NCI-H146 (cell line): ENCODE measurements at places on chromosomes 11 and 22.
A peak's percentile ranks its signal among the peaks of the same experiment; 100 is the strongest.

GRCh38 chr11:66555416-66555815 lies 8.7 kb downstream of the ACTN3 start:
- no peak for DNase-seq

DNA sequence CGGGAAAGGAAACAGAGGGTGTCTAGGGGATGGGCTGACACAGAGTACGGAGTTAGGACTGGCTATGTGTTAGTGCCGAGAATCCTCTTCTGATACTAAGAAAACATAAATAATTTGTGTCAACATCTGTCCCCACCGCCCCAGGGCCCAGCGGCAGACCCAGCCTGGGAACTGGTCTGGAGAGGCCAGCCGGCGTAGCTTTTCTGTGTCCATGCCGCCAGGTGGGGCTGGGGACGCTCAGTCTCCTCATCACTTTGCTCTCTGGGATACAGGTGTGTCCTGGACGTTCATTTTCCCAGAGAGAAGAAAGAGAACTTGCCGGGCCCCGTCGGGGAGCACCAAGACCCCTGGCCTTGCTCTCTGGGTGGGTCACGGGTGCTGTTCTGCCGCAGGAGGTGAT lies 54.7 kb downstream of the WNT7B start:
- DNase-seq: no peak

GRCh38 chr22:47225080-47225930 lies 462.9 kb downstream of the TBC1D22A start:
- no peak for DNase-seq

- no peak for DNase-seq
Observed at GRCh38 chr11:15541079-15541478, 426.4 kb downstream of the INSC start.

DNA sequence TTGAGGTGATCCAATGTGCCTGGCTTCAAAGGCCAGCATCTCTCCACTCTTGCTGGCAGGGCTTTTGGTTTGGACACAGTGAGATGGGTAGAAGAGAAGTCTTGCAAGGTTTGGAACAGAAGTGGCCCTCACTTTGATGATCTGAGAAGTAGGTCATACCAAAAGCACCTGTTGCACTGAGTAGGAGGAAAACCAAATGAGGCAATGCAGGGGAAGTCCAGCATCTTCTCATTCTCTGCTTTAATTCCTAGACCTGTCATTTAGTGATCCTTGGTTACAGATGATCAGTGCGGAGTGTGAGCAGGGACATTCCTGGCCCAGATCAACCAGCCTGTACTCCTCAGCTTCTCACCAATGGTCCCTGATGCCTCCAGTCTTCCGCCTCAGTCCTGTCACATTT lies 990.5 kb downstream of the OPCML start:
- no peak for DNase-seq

DNA sequence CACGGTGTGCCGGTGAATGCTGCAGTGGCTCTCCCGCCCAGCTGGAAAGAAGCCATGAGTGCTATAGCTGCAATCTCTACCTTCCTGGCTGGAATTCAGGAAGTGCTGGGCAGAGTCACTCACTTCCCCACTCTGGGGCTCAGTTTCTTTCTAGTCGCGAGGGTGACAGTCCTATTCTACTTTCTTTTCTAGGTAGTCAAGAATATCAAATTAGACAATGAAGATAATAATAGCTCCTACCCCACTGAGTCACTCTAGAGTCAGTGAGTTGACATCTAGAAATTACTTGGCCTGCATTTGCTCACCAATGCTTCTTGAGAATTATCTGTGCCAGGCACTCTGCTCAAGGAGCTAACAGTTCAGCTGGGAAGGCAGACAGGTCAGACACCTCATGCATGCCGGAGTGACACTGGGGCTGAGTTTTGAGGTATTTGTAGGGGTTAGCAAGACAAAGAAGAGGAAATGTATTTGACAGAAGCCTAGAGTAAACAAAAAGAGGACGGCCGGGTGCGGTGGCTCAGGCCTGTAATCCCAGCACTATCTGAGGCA lies 3.2 kb downstream of the CENPM start:
- DNase-seq: no peak

- no peak for DNase-seq
Observed at GRCh38 chr11:111105566-111105965, 140.0 kb upstream of the POU2AF2 start.

GRCh38 chr11:8719211-8719649 lies 36.6 kb downstream of the RPL27A start:
- no peak for DNase-seq

- no peak for DNase-seq
Observed at GRCh38 chr11:120091701-120092100, 46.2 kb downstream of the TRIM29 start.

DNA sequence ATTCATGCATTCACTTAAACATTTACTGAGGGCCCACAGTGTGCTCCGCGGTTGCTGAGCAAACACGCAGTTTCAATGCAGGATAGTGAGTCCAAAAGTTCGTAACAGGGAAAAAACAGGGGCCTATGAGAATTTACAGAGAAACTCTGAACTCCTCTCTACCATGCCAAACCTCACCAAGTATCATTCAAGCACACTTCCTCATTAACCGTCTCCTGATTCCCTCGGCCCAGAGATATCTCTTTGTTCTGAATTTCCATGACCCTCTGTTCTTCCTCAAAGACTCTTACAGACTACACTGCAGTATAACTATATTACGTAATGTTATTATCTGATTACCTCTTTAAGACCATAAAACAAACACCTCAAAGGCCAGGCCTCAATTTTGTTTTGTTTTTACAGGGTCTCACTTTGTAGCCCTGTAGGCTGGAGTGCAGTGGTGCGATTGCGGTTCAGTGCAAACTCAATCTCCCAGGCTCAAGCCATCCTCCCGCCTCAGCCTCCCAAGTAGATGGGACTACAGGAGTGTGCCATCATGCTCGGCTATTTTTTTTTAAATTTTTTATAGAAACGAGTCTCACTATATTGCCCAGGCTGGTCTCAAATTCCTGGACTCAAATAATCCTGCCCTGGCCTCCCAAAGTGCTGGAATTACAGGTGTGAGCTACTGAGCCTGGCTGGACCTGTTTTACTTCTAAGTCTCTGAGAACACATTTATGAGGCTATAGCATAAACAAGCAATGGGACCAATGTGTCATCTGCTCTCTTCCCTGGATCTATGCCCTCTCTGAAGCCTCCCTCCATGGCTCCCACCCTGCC lies 3.6 kb downstream of the HPS4 start:
- DNase-seq: peak; percentile 33

- no peak for DNase-seq
Observed at GRCh38 chr11:83265331-83265730, 20.8 kb downstream of the CCDC90B start.

DNA sequence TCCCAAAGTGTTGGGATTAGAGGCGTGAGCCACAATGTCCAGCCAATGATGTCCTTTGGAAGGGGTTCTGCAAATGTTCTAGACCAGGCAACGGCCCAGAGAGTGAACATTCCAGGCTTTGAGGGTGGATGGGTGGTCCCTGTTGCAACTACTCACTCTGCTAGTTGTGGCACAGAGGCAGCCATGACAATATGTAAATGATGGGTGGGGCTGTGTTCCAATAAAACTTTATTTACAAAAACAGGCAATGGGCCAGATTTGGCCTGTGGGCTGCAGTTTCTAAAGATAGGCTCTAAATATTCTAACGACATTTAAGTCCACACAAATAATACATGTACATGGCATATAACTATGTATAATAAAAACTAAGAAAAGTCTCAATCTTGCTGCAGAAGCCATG lies 276.3 kb downstream of the CTTN start:
- no peak for DNase-seq

- DNase-seq: no peak
Observed at GRCh38 chr11:70060611-70061293, 17.4 kb upstream of the ANO1 start.

GRCh38 chr11:30585892-30586250 lies 282 bp downstream of the MPPED2 start:
- peak; percentile 23 for DNase-seq

GRCh38 chr11:74123008-74123448 lies 47.8 kb downstream of the C2CD3 start:
- DNase-seq: no peak

- no peak for DNase-seq
Observed at GRCh38 chr22:36162127-36163034, 1.8 kb upstream of the APOL3 start.

DNA sequence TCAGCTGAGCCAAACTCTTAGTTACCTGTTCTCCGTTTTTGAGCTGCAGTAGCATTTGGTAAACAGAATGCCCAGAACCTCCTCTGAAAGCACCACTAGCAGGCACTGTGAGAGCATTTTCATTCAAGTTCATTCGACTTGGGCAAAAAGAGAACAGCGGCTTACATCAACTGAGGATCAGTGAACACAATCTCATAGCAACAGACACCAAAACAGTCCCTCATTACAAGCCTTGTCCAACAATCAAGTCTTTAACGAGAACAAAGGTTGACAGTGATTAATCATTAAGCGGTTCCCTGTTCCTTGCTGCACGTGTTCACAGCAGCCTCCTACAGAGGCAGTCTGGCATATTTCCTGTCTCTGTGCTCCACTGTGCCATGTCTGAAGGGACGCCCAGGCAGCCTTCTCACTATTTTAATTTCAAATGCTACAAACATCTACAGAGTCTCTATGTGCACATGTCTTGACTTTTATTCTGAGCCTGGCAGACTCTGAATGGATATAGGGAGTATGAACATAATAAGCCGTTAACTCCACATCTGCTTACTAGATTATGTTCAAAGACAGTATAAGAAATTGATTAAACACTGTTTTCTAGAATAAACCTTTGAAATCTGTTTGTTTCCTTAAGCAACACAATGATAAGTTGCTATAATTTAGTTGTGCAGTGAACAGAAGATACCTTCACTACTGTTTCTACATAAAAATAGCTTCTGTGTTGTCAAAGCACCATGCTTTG lies 88.3 kb upstream of the MTMR2 start:
- peak; percentile 46 for DNase-seq

- peak; percentile 85 for DNase-seq
Observed at GRCh38 chr22:31857247-31857646, 87.1 kb upstream of the YWHAH start.

DNA sequence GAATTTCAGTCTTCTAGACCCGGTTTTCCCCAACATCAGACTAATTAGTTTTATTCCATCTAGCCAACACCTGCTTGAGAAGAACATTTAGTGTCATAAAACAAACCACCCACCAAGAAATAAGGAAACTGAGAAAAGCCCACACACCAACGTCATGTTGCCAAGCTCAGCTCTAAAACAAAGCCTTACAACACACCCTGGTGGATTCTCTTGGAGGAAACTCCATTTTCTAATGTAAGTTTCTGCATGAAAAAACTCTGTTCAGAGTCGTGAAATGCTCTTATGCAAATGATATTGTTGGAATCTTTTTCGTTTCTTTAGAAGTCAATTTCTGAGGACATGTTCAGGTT lies 105.0 kb upstream of the RAG2 start:
- DNase-seq: no peak

DNA sequence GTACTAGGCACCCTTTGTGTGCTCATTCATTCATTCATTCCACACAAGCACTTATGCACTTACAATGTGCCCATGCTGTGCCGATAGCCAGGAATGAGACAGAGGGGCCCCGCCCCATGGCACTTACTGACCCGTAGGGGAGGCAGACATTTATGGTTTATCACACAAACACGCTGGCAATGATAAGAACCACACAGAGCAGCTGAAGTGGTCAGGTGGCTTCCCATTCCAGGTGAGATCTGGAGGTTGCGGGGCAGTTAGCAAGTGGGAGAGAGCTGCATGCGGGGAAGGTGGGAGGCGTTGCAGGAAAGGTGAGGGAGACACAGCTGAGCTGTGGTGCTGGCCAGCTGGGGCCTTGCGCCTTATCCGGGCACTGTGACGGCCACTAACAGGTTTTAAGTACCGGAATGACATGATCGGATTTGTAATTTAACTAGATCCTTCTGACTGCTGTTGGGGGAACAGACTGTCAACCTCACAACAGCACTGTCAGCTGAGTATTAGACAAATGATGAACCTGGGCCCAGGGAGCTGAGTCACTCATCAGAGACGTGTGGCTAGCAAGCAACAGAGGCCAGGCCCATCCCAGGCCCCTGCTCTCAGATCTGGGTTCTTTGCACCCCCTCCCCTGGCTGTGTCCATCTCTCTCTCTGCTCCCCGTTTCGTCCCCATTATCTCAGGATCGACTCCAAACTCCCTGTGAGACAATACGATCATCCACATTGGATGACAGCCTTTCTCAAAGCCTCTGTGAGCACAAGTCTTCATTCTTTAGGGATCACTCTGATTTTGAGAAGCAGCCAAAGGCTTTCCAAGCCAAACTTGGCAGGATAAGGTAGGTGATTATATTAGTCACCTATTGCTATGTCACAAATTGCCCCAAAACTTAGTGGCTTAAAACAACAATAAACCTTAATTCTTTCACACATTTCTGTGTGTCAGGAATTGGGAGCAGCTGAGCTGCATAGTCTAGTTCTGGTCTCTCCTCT lies 28.4 kb downstream of the RASD2 start:
- DNase-seq: no peak

DNA sequence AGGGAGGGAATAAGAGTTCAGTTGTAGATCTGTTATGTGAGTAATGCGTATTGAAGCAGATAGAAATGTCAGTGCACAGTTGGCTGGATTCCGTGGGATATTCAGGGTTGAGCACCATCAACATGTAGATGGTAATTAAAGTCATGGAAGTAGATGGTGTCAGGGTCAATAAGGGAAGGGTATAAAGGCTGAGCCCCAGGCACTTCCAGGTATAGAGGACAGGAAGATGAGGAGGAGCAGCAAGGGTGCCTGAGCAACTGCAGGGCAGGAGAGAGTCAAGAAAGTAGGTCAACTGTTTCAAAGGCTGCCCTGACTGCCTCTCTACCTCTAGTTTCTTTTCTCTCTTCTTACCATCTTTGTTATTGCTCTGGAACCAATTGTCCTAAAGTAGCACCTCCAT lies 85.9 kb downstream of the MICAL2 start:
- no peak for DNase-seq

DNA sequence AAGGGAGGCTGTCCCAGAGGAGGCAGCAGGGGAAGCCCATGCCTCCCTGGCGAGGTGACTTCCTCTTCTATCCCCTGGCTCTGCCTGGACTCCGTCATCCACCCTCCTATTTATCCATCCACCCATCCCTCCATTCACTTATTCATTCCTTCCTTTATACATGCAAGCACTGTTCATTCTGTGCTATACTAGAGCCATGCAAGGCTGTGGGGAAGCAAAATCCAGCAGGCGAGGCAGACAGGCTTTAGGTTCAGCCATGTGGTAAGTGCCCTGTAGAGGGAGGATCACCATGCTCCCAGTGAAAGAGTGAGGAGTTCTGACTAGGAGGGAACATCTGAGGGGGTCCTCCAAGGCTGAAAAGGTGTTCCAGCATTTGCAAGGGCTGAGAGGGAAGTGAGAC lies 1.2 kb upstream of the NAALADL1 start:
- DNase-seq: no peak

DNA sequence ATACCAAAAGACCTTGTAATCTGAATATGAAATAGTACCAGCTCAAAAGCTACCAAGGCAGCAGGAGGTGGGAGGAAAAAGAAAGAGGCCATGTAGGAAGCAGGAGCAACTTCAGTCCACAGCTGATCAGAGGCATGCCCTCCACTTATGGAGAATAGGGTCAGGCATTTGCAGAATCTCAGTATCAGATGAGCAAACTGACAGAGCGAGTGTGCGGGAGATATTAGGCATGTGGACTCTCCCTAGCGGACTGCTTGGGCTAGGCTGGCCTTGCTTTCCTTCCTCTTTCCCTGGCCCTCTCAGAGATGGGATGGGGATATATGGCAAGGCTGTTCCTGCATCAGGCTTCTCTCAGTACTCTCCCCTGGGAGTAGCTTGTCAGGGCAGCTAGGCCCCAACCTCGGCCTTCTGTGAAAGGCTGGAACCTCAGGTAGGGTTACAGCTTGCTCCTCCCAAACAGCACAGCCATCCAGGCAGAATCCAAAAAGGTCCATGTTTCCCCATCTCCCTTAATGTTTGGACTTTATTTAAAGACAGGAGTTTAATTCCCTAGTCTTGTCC lies 37.0 kb downstream of the ETS1 start:
- DNase-seq: no peak
